ENCODE measurements at places on chromosomes 1 and 21.

DNA sequence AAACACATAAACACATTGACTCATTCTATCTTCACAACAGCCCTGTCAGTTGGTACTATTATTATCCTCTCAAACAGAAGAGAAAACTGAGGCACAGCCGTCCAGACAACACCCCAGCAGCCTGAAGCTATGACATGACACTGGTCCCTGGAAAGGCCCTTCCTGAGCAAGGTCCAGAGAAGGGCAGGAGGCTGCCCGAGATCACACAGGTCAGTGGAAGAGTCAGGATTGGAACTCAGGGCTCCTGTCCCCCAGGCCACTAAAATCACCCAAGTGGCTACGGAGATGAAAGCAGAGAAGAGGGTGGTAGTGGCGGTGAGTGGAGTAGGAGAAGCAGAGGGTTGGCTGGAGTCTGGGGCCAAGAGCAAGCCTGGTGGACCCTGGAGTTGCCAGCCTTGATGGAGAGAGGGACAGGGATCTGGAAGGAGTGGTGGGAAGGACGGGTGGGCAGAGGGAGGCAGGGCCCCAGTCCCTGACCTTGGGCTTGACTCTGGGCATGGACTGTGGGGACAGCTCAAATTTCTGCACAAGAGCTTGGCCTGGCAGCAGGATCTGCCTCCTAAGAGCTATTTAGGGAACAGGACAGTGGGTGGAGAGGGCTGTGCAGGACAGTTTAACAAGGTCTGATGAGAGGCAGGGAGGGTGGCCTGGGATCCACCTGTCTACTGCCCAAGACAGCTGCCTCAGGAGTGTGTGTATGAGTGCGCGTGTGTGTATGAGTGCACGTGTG is 15.8 kb downstream of the MYOM3 start:
- no peak for DNase-seq

GRCh38 chr1:20165522-20165951 is 20.4 kb upstream of the UBXN10 start:
- DNase-seq = no peak

DNA sequence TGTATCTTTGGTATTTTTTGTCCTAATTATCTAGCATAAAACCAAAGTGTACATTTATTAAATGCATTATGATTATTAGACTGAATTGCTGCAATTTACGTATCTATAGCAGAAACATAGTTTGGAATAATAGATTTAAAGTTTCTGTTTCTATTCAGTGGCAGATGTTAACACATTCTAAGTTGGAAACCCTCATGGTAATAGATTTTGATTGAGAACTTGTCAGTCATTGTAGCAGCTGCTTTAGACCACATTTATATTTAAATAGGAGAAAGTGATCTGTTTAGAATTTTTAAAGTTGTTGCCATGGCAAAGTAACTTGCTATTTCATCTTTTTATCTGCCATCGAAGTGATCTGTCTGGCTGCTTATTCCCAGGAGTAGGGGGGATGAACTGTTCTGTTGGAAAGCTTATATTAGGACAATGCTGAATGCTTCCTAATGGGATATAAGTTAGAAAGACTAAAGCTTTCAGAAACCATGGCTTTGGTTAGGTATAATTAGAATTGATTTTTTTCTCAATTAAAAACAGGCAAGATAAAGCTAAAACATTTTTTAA is 61.6 kb downstream of the HS2ST1 start:
- no peak for DNase-seq

DNA sequence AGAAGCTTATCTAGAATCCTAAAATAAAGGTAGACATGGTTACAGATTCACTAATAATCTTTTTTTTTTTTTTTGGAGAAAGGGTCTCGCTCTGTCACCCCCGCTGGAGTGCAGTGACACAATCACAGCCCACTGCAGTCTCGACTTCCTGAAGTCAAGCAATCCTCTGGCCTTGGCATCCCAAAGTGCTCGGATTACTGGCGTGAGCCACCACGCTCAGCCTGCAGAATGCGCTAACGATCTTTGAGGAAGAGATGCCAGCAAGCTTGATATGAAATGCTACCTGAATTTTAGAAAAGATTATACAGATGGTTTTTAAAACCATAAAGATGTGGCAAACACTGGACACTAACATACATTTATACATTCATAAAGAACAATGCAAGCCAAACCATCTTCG is 4.1 kb upstream of the GNPAT start:
- DNase-seq = no peak

DNA sequence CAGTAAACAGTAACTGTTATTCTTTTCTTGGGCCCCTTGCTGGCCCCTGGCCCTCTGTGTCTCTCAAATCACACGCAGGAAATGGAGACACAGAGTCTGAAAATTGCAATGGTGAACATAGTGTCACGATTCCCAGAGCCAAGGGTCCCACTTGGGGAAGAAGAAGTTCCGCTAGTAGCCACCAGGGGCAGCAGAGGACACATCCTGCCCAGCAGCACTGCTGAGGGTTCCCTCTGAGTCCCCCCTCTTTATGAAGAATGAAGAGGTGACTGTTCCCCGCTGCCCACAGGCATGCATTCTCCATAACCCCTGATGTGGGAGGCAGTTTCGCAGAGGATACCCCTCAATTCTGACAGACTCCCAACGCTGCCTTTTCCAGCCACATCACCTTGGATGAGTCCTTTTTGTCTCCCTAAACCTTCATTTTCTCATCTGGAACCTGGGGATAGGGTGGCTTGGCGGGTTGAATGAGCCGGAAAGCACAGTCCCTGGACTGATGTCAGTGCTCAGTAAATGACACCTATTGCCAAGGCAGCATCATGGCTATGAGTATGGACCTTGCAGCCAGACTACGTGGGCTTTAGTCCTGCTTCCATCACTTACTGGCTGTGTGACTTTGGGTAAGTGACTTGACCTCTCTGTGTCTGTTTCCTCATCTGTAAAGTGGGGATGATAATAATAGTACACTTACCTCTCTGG is 238.0 kb upstream of the TMEM51 start:
- DNase-seq = peak; percentile 15

DNA sequence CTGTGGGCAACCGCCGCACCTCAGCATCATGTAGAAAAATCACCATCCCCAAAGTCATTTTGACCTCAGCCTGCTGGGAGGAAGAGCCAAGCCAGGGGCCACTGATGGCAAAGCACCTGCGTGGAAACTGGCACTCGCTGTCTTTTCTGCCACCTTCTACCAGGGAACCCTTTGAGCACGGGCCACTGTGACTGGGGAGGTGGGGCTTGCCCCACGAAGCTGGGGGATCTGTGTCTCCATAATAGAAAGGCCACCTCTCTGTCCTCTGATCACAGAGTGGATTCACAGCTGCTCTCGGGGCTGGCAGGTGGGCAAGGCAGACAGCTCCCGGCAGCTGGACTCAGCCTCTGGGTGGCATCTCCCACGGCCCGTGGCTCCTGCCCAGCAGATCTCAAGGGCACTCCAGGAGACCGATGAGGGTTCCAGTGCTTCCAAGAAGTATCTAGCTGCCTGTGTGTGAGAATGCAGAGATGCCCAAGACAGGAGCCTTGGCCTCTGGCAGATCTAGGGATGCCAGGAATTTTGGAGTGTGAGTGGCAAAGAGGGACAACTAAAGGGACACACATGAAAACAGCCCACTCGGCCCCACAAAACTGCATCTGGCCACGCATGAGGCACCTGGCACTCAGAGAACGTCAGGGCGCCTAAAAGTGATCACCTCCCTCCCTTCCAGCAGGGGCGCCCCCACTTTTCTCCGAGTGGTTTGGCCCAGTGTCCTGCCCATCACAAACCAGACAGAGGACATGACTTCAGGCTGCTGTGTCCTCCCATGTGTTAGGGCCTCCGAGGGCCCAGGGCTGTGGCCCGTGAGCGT is 102.6 kb downstream of the PDE9A start:
- no peak for DNase-seq

DNA sequence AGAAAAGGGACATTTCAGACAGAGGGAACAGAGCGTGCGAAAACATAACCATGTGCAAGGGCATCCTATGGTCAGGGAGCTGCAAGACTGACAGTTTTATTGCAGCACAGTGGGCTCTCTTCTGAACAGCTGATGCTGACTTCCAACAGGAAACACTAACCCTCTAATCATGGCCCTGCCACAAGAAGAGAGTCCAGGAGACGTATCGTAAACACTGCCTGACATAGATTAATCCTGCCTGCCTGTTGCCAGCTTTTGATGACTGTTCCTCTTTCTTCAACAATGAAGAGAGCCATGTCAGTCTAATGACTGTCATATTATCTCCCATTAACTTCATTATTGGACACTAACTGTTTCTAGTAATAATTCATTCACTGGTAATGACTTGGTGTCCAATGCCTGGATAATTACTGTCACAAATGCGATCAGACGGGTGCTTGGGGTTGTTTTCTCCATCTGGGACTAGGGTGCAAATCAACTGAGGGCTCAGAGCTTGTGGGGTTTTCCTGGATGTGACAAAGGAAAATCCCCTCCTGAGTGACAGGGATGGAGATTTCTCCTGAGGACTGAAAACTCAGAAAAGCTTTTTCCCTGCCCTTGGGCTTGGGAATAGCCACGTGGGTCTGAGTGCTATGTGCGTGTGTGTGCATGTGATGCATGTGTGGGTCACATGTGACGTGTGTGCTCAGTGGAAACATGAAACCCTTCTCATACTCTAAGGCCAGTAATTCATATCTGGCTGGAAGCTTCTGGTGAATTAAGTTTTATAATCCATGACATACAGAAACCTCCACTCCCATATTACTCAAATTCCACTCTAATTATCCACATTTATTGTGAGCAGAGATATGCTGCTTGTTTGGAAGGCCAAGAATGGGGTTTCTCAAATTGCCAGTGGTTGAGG is 144.0 kb upstream of the PLXNA2 start:
- no peak for DNase-seq

GRCh38 chr1:33361532-33362235 is 40.8 kb upstream of the A3GALT2 start:
- DNase-seq = no peak

All from NCI-H1930 (cell line).